ENCODE measurements at places on chromosomes 16 and 17.
A peak's percentile ranks its signal among the peaks of the same experiment; 100 is the strongest.

GRCh38 chr17:50274142-50274896 lies at the start of gene TMEM92:
TMEM92 (plus strand) TSS chr17:50274466; CDS start chr17:50274502, 36 bp downstream.
- peak; percentile 73 for DNase-seq

GRCh38 chr17:40471846-40472732 lies 28.8 kb downstream of the IGFBP4 start:
- no peak for DNase-seq

- DNase-seq = no peak
Measured at GRCh38 chr17:74465378-74466110, 890 bp upstream of the CD300A start.

GRCh38 chr17:78438271-78438691 lies 59.8 kb downstream of the PGS1 start:
- DNase-seq = no peak

DNA sequence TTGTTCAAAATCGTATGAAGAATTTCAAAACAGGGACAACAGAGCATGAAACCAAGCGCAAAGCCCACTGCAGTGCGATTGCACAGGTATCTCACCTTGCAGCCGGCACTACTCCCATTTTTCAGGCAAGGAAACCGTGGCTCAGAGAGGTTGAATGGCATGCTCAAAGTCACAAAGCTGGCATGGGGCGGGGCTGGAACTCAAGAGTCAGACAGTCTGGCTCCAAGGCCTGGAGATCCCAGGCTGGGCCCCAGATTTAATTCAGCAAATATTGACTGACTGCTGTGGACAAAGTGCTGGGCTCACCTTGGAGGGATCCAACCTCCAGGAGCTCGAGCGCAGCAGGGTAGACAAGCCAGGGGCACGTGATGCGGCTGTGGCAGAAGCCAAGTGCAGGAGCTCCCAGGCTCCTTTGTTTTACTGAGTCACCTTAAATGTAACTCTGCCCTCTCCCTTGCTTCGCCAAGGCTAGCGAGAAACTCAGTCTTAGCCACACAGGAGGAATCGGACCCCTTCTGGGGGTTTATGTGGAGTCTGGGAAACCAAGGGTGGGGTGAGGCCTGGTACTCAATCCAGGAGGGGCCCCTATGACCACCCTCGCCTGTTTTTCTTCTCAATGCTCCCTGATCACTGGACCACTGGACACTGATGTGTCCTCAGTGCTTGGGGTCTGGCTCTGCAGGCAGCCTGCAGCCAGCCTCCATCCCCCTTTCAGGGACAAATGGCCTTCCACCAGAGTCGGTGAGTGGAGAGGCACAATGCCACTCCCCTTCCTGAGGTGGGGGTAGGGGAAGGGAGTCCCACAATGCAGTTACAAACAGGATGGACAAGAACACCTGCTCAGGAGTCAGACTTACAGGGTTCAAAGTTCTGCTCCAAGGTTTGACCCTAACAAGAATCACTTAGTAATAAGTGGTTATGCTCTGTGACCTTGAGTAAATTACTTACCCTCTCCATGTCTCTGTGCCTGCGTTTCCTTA lies 3.9 kb upstream of the SPATA20 start:
- peak; percentile 90 for DNase-seq

DNA sequence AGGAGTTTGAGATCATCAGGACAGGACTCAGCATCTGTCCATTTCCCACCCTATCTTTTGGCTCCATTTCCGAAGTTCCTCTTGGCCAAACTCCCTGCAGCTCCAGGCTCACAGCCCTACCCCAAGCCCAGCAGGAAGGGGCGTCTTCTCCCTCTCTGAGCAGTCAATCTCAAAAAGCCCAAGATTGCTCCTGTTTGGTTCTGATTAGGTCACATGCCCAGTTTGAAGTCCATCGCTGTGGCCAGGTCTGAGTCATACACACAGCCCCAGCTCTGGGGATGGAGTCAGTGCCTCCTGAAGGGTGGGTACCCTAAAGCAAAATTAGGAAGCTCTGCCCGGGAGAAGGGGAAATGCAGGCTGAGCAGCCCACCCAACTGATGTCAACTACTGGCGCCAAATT lies 23.9 kb downstream of the SNX20 start:
- DNase-seq = no peak

DNA sequence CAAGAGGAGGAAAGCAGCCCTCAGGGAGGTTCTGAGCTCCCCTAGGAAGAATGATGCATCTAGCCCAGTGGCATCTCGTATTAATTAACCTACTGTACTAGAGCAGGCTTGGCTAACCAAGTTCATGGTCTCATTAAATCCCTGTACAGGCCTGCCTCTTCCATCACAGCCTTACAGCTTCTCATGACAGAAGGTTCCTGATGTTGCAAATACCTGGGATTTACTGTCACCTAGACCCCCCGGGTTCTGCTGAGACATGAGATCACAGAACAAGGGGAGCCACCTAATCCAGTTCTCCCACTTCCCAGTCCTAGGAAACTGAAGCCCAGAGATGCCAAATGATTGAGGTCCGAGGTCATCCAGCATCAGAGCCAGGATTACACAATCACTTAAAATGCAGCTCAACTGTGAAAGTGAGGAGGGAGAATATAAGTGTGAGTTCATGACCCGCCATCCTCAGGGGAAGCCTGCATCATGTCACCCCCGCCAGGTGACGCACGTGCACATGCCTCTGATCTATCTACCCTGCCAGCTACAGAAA lies 23.9 kb downstream of the ACLY start:
- DNase-seq = no peak

DNA sequence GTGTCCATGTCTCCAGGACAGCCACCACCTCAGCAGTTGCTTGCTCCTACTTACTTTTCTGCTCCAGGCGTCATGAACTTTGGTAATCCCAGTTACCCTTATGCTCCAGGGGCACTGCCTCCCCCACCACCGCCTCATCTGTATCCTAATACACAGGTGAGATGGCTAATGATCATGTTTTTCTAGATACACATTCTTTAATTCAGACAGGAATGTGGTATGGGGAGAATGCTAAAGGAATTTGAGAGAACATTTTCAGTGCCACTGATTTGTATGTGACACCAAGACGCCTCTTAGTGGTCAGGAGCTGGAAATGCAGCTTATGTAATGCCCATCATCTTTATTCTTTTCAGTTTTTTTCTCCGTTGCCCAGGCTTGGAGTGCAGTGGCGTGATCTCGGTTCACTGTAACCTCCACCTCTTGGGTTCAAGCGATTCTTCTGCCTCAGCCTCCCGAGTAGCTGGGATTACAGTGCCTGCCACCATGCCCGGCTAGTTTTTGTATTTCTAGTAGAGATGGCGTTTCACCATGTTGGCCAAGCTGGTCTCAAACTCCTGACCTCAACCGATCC lies 8.9 kb upstream of the RAPGEFL1 start:
- DNase-seq = no peak

GRCh38 chr16:6122401-6122800 lies 1024.8 kb upstream of the EEF2KMT start:
- no peak for DNase-seq

All from HuH-7 (cell line).